AG08396 (cell line): ENCODE measurements at places on chromosomes 16 and 17.
A peak's percentile ranks its signal among the peaks of the same experiment; 100 is the strongest.

- no peak for DNase-seq
Measured at GRCh38 chr17:64254755-64255154, 8.3 kb downstream of the TEX2 start.

- no peak for DNase-seq
Measured at GRCh38 chr16:31712064-31712540, 161.5 kb upstream of the ZNF267 start.

- DNase-seq = no peak
Measured at GRCh38 chr17:70624211-70624610, 454.9 kb downstream of the KCNJ2 start.

DNA sequence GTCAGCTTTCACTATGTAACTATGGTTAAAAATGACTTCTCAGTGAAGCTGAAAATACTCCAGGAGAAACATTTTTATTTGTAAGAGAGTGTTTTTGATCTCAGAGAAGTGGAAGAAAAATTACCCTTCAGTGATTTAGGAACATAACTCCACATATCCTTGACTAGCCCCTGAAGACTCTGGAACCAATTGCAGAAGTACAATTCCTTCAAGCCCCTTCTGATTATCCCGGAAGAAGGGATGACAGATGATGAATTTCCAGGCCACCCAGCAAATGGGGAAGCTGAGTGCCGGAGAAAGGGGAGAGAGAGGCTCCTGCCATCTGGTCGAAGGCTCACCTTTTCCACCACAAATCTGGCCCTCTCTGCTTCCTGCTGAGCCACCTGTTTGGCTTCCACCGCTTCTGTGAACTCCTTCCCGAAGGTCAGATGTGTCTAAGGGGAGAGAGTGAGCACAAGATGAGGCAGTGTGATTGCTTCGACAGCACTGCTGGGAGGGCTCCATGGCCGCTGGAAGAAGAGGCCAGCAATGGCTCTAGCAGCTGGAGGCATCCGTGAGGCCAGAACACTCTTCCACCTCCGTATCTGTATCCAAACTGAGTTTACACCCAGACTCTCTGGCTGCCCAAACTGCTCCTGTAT lies 8.1 kb downstream of the PHB1 start:
- DNase-seq = no peak

GRCh38 chr17:40862985-40863733 lies 3.9 kb downstream of the KRT12 start:
- peak; percentile 38 for DNase-seq

GRCh38 chr17:40348562-40349476 lies 15.7 kb downstream of the GJD3 start:
- no peak for DNase-seq

- DNase-seq = no peak
Measured at GRCh38 chr17:58875261-58875660, 119.6 kb downstream of the PPM1E start.

- no peak for DNase-seq
Measured at GRCh38 chr17:42002792-42003301, 14.4 kb downstream of the DNAJC7 start.

DNA sequence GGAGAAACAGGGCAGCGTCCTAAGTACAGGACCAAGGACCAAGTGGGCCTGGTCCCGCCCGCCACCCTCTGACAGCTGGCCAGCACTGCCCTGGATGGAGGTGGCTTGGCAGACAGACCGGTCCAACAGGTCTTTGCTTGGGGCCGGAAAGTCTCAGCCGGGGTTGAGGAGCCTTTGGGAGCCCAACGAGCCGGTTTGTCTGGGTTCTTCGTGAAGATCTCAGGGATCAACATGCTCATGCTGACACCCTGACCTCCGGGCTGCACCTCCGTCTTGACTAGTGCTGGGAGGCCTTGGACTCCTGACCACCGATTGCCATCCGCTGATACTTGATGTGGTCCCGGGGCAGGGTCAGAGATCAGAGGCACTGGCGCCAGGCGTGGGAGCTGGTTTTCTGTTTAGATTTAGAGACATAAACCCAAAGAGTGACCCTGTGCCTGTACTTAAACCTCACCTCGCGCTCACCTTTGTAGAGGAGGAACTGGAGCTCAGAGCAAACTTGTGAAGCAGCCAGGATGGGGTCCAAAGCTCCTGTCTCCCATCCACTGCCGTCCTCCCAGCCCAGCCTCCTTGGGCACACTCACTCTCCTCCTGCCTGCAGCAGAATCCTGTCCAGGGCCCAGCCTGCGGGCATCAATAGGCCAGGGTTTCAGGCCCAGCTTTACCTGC lies 92.1 kb upstream of the GSE1 start:
- no peak for DNase-seq

DNA sequence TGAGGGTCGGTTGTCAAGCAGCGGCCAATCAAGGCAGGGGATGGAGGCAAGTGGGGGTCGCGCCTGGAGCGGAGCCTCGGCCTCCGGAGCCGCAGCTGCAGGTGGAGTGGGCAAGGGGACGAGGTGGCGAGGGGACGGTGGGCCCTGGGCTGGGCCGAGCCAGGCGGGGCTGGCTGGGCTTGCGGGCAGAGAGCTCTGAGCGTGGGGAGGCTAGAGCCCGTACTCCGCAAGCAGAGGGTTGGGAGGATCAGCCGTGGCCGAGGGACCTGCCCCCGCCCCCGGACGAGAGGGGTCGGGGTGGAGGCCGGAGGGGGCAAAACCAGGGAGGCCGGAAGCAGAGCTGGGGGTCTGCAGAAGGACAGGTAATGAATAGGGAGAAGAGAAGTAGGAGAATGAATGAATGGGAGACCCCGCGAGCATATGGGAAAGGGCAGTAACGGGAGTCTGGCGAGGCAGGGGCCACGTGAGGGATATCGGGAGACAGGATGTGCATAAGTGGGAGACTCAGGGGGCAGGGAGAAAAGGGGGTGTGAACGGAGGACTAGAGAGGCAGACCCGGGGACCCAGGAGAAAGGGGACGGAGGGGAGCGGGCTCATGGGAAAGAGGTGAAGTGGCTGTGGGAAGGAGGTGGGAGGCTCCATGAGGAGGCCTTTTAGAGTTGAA lies at the start of gene KATNB1:
TSS of gene KATNB1 (plus strand) at position 16 of the 664 bp plus-strand sequence. CDS start 1,474 bp downstream, outside the sequence.
- no peak for DNase-seq

- no peak for DNase-seq
Measured at GRCh38 chr17:66829883-66830282, 5.0 kb upstream of the CACNG5 start.

DNA sequence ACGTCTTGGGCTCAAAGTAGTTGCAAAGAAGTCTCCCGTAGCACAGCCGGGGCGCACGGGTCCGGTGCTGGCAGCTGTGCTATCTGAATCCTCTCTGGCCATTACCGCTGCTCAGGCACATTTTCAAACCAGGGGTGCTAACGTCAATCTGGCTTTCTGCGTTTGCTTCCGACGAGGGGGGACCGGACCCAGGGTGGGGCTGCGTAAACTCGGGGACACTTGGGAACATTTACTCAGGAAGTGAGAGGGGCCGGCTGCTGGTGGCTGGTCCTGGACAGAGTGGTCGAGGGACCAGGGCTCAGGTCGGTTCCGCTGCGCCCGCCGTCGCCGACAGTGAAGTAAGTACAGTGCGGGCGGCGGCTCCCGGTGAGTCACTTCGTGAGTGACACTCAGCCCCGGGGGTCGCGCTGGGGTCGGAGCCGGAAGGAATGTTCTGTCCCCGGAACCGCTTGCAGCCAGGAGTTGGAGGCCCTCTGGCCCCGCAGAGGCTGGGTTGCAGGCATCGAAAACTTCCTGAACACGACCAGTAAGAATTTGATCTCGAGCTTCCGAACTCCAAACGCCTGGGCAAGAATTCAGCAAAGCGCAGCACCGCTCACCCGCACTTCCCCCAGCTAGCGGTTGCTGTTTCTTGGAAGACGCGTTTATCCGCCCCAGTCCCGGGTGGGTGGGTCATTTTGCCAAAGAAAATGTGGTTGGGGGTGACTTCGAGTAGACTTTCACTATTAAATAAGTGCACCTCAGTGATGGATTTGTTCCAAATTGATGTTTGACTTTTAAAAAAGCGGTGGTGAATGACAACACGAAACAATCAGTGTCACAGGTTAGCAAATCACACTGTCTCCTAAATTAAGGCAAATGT lies 1.4 kb upstream of the HS3ST3B1 start:
- DNase-seq = peak; percentile 54

- DNase-seq = no peak
Measured at GRCh38 chr17:82559566-82560251, 40.2 kb downstream of the FOXK2 start.

GRCh38 chr17:38735161-38735997 lies 5.2 kb downstream of the CISD3 start:
- DNase-seq = peak; percentile 85

GRCh38 chr16:9966569-9967157 lies 215.6 kb downstream of the GRIN2A start:
- no peak for DNase-seq

DNA sequence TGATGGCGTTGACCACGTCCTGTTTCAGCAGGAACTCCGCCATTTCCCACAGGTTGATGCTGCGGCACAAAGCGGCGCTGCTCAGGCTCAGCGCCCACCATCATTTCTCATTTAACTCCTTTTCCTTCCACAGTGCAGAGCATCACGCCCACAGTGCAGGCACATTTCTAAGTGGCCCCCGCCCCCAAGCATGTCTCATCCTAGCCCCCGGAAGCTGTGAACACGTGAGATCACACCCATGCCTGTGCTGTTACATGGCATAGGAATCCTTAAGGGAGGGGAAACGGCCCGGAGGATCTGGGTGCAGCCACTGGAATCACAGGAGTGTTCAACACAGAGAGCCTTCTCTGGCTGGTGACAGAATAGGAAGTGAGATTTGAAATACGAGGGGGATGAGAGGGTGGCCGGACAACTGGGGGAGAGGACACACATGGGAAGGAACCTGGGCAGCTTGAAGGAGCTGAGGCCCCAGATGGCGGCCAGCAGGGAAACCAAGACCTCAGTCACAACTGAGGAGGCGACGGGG lies 4.7 kb downstream of the NAGPA start:
- no peak for DNase-seq

DNA sequence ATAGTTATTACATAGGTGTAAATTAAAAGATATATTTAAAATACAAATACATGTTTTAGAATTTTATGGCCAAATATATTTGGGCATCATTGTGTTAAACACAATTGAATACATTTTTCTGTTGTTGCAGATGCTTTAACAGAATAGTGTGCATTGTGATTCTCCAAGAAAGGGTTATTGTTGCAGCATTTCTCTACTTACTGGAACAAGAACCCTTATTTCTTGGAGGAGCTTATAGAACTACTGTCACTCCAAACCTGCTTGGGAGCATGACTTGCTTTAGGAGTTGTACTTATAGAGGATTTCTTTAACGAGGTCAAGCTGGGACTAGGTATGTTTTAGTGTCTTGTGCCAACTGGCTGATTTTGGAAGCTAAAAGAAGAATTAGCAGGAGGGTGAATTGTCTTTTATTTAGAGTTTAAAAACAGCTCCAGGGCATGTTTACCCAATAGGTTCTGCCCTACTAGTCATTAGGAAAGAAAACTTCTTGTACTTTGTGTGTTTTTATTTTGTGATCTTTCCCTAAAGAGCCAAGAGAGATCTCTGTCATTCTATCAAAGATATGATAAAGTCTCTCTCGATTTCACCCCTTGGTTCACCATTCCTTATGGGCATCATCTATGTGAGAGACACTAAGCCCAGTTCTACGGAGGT lies 279.8 kb upstream of the SALL1 start:
- DNase-seq = no peak

- DNase-seq = peak; percentile 23
Measured at GRCh38 chr17:4100883-4101756, 41.7 kb downstream of the ZZEF1 start.

DNA sequence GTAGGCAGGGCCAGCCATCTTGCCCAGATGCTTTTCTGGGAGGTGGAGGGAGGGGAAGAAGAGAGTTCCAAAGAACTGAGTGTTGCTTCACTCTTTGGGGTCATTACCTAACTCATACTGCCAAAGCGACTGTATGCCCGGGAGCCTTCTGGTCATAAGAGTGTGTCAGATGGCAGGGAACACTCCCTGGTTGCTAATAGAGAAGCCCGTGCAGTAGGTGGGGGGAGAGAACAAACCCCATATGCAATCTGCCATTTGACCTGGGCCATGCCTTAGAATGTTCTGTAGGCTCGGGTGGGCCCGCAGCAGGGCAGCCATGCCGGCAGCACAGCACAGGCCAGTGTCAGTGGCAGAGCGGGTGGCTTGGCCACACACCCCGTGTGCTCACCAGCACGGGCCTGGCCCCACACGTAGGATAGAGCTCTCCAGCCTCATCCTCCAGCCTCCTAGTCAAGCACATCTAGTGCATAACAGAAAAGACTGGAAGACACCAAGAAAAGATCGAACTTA lies 120.5 kb downstream of the SOCS1 start:
- peak; percentile 41 for DNase-seq

- DNase-seq = no peak
Measured at GRCh38 chr17:55672585-55673501, 49.8 kb downstream of the TMEM100 start.

GRCh38 chr17:34171245-34171818 lies 83.8 kb upstream of the CCL2 start:
- DNase-seq = peak; percentile 62

DNA sequence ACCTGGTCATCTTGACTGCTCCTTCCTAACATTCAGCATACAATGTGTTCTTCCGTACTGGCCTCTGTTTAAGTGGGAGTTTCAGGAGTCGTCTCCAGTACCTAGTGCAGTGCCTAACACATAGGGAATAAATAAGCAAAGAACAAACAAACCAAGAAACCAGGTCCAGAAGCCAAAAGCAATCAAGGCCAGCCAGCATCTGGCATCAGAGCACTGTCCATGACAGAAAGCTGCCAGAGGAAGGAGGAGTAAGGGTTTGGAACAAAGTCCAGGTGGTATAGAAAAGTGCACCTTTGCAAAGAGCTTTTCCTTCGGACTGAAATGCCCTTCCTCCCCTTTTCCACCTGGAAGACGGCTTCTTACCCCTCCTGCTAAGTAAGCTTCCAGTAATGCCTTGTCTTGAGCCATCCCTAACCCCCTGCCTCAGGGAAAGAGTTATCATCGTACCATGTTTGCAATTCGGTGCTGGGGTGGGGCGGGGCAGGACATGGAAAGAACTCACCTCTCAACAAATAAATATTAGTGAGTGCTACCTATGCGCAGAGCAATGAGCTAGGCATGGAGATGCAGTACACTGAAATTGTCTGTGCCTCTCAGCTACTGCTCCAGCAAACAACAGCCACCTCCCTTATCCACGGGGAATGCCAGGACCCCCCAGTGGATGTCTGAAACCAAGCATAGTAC lies 47.6 kb downstream of the C17orf67 start:
- no peak for DNase-seq

GRCh38 chr17:72725433-72726068 lies 366.9 kb downstream of the SLC39A11 start:
- peak; percentile 72 for DNase-seq

GRCh38 chr17:39404542-39405378 lies 3.3 kb upstream of the FBXL20 start:
- peak; percentile 76 for DNase-seq

GRCh38 chr17:56756536-56756935 lies 77.2 kb downstream of the C17orf67 start:
- DNase-seq = peak; percentile 80

GRCh38 chr17:48460052-48460451 lies 30.0 kb upstream of the SKAP1 start:
- DNase-seq = no peak
